Stimulated activated CD4-positive, alpha-beta T cell treated with anti-CD3 and anti-CD28 coated beads, Interleukin-4, amount 100 ng/mL, for 24 hours (primary cell): ENCODE measurements at places on chromosomes 1 and 21.

- DNase-seq, result no peak
Measured at GRCh38 chr1:88976235-88976634, 16.2 kb downstream of the KYAT3 start.

DNA sequence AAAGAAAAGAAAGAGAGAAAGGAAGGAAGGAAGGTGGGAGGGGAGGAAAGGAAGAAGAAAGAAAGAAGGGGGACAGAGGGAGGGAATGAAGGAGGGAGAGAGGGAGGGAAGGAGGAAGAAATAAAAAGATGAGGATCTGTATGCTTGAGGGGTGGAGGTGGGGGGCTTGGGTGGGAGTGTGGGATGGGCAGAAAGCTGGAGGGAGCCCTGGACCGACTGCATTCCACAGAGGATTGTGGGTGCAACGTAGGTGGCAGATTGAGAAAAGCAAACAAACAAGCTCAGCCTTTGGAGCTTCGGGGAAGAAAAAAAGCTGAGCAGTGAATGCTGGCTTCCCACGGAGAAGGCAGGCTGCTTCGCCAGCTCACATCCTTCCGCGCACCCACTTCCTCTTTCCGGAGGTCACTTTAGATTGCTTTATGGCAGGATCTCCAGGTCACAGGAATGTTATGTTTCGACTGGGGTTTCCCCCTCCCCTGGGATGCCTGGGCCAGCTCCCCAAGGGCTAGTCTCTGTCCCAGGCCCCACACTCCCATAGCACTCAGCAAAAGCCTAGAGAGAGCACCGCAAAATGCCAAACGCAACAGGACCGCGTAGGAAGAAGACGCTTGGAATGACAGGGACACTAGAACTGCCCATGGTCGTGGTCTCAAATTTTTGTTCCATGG is 20.7 kb upstream of the LGALS8 start:
- DNase-seq, result peak; percentile 11

- DNase-seq, result no peak
Measured at GRCh38 chr1:54812801-54813484, 11.8 kb upstream of the TTC22 start.

GRCh38 chr1:44464361-44464760 is 59.3 kb downstream of the RNF220 start:
- no peak for DNase-seq

GRCh38 chr1:89277725-89278124 is 5.1 kb upstream of the GBP5 start:
- DNase-seq, result no peak
